ENCODE measurements at places on chromosomes 11 and 22.

- DNase-seq: peak; percentile 51
Measured at GRCh38 chr11:69040581-69041260, 8.0 kb upstream of the TPCN2 start.

GRCh38 chr11:8082391-8083087, 1.5 kb downstream of the TUB start:
- no peak for DNase-seq

DNA sequence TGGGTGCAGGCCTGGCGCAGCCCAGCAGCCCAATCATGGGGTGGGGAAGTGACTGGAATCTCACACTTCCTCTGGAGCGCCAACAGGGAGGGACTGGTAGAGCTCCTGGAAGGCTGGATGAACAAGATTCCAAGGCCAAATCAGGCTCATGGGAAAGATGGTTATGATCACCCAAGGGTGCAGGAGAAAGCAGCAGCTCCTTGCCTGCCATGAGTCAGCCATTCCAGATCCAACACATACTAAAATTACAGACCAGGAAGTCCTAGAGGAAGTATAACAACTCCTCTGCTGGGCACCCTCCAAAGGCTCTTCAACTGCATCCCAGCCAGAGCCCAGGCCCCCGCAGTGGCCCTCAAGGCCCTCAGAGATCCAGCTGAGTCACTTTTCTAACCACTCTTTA, 427.3 kb downstream of the TENM4 start:
- DNase-seq: no peak

GRCh38 chr11:45105233-45105983, 41.0 kb upstream of the PRDM11 start:
- peak; percentile 56 for DNase-seq

- peak; percentile 48 for DNase-seq
Measured at GRCh38 chr11:67006029-67006884, 16.7 kb upstream of the SYT12 start.

DNA sequence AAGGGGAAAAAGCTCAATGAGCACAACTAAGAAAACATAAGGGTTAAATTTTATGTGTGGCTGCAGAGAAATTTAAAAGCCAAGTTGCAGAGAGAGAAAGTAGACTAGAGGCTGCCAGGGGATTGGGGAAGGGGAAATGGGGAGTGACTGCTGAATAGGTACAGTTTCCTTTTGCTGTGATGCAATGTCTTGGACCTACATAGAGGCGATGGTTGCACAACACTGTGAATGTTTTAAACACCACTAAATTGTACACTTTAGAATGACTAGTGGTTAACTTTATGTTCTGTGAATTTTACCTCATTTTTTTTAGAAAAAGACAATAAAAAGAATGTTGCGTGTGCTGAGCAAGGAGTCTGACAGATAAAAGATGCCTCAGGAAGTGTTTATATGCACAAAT, 36.5 kb downstream of the TENM4 start:
- DNase-seq: no peak

GRCh38 chr11:82867495-82868082, 32.6 kb downstream of the PRCP start:
- peak; percentile 57 for DNase-seq

GRCh38 chr11:2929950-2930703, 907 bp upstream of the PHLDA2 start:
- peak; percentile 46 for DNase-seq

DNA sequence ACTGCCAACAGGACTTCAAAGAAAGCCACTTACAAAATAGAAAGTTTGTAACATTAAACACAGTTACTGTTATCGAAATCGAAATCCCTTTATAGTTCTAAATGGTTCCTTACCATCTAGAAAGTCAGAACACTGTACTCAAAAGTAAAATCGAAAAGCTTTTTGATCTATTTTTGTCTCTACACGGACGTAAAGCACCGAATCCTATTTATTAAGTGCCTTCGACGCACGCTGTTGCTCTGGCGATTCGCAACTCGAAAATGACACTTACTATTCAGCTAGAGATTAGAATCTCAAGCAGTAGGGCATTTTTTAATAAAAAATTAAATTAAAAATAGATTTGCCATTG, 78.3 kb downstream of the LARGE1 start:
- DNase-seq: no peak

DNA sequence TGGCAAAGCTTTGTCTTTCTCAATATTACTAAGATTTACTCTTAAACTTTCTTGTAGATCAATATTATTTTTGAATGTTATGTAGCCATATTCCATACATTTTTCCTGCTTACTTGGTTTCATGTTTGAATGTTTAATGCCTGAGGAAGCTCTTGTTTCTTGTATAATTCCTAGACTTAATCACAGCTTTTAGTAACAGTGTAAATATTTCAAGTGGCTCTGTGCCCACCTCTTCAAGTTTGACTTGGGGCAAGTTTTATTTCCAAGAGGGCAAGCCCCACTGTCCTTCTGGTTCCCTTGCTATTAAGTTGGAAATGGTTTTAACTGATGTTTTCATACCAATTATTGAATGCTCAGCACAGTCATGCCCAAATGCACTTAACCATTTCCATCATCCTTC, 1004.1 kb downstream of the OPCML start:
- no peak for DNase-seq

DNA sequence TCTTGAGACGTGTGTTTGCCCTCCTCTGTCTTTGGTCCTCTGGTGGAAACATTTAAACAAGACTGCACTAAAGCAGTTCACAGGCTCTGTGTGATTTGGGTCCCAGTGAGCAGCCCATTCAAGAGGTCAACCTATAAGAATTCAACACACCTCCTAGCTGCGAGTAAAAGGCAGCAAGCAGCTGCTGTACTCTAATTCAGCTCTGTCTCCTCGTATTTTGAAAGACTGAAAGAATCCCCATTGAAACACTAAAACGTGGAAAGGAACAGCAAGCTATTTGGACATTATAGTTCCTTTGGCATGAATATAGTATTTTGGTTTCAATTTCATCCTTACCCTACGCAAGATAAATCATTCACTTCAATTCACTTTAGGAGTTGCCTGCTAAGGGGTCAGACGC, 1046.7 kb downstream of the DLG2 start:
- no peak for DNase-seq

- no peak for DNase-seq
Measured at GRCh38 chr11:112946866-112947265, 14.4 kb upstream of the NCAM1 start.

DNA sequence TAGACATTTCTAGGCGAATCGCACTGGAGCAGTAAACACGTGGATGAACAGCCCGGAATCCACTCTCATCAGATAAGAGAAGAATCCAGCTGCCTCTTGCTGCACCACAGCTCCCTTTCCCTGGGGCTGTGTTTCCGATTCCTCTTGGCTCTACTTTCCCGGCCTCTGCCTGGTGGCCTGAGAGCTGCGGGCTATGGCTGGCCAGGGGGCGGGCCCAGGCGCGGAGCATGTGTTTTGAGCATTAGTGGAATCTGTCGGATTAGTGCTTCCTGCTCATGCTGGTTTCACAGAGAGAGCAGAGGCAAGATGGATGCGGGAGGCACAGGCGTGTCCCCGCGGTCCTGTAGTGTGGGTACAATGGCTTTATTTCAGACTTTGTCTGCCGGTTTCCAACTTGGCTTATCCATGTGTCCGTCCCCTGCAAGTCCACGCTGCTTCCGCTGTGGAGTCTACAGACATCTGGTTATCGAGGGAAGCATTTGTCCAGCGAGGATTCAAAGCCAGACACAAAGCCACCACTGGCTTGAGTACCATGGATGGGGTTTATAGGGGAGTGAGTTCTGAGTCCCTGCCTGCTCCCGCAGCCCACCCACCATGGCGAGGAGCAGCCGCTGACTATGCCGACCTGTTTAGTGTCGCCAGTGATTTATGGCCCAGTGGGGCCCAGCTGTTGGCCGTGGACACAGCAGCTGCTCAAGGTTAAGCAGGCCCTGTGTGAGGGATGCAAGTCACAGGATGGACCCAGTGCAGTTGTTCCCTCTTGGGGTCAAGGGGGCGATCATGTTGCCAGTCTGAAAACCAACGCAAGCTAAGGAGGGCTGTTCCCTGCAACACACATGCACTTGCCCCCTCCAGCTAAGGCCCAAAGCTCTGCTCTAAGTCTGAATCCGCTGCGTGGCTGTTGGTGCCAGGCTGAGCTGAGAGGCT, 43.3 kb upstream of the EP300 start:
- no peak for DNase-seq

GRCh38 chr22:18966748-18967147, 30.7 kb upstream of the PRODH start:
- DNase-seq: no peak

DNA sequence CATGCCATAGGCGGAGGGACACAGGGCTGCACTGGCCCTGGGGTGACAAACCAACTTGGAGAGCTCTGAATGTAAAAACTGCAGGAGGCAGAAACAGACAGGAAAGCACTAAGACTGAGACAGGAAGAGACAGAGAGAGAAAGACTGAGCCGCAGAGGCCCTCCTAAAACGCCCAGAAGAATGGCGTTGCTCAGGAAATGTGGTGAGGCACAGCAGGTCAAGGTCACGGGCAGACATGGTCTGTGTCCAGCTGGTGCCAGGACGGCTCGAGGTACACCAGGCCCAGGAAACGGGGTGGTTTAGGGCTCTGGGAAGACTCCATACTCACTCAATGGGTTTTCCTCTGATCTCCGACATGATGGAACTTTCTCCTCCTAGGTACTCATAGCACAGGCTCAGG, 29.1 kb downstream of the MAFF start:
- no peak for DNase-seq

- DNase-seq: no peak
Measured at GRCh38 chr11:77884186-77884828, 63.4 kb downstream of the AAMDC start.

- no peak for DNase-seq
Measured at GRCh38 chr11:133895551-133895950, 50.2 kb upstream of the SPATA19 start.

- no peak for DNase-seq
Measured at GRCh38 chr22:19961201-19961580, 19.6 kb upstream of the TXNRD2 start.

DNA sequence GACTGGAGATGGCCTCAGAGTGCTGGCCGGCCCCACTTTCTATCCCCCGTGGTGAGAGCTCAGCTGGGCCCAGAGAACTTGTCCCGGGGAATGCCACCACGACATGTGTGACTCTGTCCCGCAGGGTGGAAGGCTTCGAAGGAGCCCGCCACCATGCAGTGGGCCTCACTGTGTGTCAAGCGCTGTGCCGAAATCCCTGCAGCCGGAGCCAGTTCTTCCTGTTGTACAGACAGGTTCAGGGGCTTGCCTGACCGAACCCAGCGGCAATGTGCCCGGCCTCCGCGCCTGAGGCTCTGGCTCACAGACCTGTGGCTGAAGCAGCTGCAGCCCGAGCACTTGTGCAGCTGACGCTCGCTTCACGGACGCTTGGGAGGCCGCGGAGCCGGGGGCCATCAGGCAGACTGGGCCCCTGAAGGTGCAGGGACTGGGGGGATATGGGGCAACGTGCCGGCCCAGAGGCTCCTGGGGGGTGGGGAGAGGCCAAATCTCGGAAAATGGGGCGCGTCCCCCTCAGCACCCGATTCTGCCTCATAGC, 650 bp downstream of the PPM1F start:
- DNase-seq: peak; percentile 21

DNA sequence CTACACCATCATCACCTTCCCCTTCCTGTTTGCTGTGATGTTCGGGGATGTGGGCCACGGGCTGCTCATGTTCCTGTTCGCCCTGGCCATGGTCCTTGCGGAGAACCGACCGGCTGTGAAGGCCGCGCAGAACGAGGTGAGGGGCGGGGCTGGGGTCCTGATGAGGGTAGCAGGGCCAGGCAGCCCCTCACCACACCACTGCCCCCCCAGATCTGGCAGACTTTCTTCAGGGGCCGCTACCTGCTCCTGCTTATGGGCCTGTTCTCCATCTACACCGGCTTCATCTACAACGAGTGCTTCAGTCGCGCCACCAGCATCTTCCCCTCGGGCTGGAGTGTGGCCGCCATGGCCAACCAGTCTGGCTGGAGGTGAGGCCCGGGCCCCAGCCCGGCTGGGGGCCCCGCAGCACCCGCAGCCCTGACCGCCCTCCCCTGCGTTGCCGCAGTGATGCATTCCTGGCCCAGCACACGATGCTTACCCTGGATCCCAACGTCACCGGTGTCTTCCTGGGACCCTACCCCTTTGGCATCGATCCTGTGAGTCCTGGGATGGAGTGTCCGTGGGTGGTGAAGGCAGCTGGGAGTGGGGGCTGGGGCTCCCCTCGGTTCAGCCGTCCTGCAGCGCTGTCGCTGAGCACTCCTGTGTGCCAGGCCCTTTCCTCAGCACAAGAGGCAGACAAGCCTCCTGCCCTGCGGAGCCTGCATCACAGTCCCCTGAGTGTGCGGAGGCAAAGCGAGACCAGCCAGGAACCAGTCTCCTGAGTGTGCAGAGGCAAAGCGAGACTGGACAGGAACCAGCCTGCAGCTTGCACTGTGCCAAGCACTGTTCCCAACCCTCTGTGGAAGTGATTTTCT, 8.8 kb downstream of the TCIRG1 start:
- DNase-seq: no peak

- DNase-seq: no peak
Measured at GRCh38 chr22:46584081-46584921, 35.9 kb upstream of the GRAMD4 start.

- peak; percentile 28 for DNase-seq
Measured at GRCh38 chr11:19938169-19938856, 222.0 kb downstream of the DBX1 start.

DNA sequence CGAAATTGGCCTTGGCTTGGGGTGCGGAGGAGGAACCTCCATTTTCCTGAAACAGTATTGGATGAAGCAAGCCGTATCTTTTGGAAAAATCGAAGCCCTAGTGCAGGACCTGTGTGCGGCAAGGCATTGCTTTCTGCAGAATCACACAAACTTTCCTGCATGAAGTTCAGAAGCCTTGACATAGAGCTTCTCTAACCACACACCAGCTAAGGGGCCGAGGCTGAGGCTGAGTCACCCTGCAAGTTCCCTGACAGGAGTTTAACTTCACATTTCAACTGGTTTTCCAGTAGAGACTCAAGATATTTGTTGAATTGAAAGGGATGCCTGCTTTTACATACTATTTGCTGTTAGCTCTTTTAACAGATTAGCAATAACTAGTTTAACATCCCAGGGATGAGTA, 67.8 kb downstream of the TCF20 start:
- peak; percentile 52 for DNase-seq

DNA sequence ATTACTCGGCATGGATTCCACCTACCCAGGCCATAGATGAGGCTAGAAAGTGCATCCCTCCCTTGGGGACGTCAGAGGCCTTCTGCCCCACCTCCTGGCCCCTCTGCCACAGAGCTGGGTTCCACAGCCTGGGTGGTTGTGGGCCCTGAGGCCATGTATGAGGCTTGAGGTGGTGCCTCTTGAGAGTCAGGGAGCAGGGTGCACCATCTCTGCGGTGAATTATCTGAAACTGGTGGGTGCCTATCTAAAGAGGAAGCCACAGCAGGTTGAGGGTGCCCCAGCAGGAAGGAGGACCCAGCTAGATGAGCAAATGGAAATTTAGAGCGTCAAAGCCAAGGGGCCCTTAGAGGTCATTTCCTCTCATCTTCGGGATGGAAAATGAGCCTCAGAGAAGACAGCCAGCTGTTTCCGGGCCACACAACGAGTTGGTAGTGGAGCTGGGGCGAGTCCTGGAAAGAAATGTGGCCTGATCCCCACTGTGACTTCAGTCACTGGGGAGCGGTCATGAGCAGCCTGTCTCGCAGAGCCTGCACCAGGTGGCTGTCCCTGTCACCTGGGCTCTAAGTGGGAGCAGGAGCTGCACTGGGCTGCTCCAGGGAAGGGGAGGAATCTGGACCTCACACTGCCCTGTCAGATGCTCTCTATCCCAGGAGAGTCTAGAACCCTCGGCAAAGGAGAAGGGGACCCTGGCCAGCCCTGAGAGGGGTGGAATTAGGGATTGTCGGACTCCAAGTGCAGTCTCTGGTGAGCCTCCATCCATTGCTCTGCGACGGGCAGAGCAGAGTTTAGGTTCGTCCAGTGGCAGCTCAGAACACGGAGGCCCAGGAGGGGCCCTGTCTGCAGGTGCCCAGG, 7.3 kb downstream of the ADORA2A start:
- DNase-seq: peak; percentile 85

- no peak for DNase-seq
Measured at GRCh38 chr11:61975638-61976419, 8.4 kb upstream of the FTH1 start.
